Naive thymus-derived CD4-positive, alpha-beta T cell (primary cell): ENCODE measurements at places on chromosomes 1 and 21. TPM values are rescaled to one million over a fixed set of nuclear protein-coding genes. Genes with fewer than 3 reads are reported as not detected.
A peak's percentile ranks its signal among the peaks of the same experiment; 100 is the strongest.

DNA sequence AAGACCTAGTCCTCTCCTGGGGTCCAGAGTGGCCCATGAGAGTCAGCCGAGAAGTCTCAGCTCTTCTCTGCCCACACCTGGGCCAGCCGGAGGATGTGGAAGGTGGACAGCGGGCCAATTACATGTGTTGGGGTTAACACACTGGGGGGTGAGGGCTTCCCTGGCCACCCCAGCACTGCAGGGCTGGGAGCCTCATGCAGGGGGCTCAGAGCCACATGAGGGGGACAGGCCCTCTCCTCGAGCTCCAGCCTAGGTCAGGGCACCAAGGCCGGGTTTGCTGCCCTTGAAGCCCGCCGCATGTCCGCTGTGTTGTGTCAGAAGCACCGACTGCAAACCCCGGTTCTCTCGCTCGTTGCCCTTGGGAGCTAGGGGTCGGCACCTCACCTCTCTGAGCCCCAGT lies 30.5 kb downstream of the LHX4 start:
- DNase-seq, result no peak

GRCh38 chr1:98048244-98048643 lies 127.4 kb upstream of the DPYD start:
- peak; percentile 38 for DNase-seq

- DNase-seq, result no peak
Observed at GRCh38 chr1:16017461-16018303, at the start of gene HSPB7. HSPB7 (minus strand) TSS chr1:16018043; CDS start chr1:16017963, 80 bp downstream.

GRCh38 chr1:207966521-207966920 lies 55.6 kb upstream of the CD34 start:
- no peak for DNase-seq

GRCh38 chr1:229150518-229150917 lies 120.4 kb upstream of the RAB4A start:
- no peak for DNase-seq

The SPATA6 gene
- 5.8 TPM for total RNA-seq

The C1orf87 gene
- total RNA-seq, result not detected in 2 replicates

DNA sequence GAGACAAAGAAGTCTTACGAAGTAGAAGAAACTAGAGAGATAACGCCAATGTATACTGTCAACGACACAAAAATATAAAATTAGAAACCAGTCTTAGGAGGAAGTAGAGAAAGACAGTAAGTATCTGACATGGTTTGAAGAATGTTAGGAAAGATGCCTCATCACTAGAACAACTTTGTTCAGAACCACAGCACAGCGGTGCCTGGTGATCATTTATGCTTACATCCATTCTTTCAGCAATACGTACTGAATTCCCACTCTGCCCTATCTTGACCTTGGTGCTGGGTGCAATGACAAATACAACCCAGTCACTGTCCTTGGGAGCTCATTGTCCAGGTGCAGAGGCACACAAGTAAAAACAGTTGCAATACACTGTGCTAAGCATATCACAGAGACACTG lies 104.4 kb downstream of the TM2D1 start:
- DNase-seq, result no peak

GRCh38 chr1:167158813-167159275 lies 61.8 kb upstream of the POU2F1 start:
- DNase-seq, result no peak
